ENCODE measurements at places on chromosomes 5 and 9. TPM values are rescaled to one million over a fixed set of nuclear protein-coding genes. Genes with fewer than 3 reads are reported as not detected.

DNA sequence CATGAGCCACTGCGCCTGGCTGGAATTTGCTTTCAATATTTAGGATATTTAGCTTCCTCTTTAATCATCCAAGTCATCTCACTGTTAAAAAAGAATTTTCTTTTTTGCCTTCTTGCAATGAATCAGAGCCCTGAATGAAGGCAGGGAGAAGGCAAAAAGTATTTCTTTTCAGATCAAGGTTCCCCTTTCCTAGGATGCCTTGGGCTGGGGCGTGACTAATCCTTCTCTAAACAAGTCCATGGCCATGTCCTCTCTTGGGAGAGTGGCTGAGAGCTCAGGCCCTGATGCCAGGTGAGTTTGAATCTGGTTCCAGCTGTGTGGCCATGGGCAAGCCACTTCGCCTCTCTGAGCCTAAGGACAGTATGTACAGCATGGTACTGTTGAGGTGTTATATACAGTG is 84.8 kb upstream of the NEURL1B start:
- no peak for DNase-seq

DNA sequence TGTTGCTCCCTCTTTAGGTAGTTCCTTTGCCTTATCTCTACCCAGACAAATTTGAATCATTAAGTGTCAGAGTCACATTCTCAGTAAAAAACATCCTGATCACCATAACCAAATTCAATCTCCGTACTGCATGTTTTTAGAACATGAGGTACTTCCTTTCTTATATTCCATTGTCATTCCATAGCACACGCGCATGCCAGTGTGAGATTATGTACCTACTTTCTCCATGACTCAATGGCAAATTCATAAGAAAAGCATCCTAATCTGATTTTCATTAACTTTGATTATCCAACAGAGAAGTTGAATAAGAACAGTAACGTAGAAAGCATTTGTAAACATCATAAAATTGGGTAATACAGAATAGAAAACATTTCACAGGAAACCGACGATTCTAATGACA is 1118.6 kb upstream of the CDH9 start:
- no peak for DNase-seq

DNA sequence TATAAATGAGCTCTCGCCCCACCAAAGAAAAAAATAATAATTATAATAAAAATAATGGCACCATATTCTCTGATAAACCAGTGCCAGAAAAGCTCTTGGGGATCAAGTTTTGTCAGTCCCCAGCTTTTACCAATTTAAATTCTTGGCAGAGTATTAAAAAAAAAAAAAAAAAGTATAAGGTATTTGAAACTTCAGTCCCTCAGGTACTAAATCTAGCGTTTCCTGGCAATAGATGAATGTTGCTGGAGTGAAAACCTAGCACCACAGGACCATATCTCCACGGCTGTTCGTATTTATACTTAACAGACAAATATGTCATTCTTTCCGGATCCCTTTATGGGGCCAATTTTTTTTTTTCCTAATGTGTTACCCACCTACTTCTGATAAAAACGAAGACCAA is 646.2 kb downstream of the CCDC171 start:
- no peak for DNase-seq

- DNase-seq: peak; percentile 62
Observed at GRCh38 chr5:126780165-126780827, 3.4 kb downstream of the LMNB1 start.

The SLC46A2 gene
- total RNA-seq: 2.4 TPM

DNA sequence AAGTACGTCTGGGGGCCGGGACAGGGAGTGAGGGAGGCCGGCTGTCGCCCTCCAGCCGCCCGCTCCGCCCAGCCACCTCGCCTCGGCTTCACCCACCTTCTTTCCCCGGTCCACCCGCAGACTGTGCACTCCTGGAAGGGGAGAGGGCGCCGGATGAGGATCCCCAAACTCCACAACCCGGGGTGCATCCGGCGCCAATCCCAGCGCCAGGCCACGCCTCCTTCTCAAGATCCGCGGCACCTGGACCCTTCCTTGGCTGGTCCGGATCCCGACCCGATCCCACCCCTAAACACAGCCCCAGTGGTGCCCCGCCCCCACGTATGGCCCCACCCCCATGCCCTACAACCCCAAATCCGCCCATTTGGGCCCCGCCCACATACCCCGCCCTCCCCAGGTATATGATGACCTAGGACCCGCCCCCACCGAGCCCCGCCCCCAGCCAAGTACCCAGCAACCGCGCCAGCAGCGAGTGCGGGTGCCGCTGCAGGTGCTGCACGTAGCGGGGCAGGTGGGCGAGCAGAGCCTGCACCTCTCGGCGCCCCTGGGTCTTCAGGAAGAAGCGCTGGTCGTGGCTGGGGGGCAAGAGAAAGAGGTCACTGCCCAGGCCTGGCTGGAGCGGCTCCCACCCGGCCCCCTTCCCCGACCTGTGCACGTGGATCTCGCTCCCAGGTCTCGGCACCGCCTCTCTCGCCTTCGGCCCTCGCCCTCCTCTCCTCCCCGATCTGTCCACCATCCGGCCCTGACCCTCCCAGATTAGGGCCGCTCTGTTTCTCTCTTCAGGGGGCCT is 3.2 kb downstream of the PIP5KL1 start:
- no peak for DNase-seq

GRCh38 chr9:113675475-113675941 is 200.6 kb upstream of the ZNF618 start:
- peak; percentile 39 for DNase-seq

The ITGA2 gene
- total RNA-seq: 1.0 TPM

The ZFP2 gene
- total RNA-seq: 6.8 TPM

The SMIM33 gene
- 0.16 TPM for total RNA-seq

- no peak for DNase-seq
Observed at GRCh38 chr5:99317136-99317535, 388.3 kb upstream of the CHD1 start.

The INSL4 gene
- total RNA-seq: not detected

The ACTL7B gene
- 72.6 TPM for total RNA-seq

GRCh38 chr9:134328841-134329575 is 2.8 kb downstream of the RXRA start:
- peak; percentile 78 for DNase-seq

The JADE2 gene
- 67.2 TPM for total RNA-seq

The GDNF gene
- 0.71 TPM for total RNA-seq

- DNase-seq: no peak
Observed at GRCh38 chr5:113448252-113448651, 13.5 kb upstream of the TSSK1B start.

DNA sequence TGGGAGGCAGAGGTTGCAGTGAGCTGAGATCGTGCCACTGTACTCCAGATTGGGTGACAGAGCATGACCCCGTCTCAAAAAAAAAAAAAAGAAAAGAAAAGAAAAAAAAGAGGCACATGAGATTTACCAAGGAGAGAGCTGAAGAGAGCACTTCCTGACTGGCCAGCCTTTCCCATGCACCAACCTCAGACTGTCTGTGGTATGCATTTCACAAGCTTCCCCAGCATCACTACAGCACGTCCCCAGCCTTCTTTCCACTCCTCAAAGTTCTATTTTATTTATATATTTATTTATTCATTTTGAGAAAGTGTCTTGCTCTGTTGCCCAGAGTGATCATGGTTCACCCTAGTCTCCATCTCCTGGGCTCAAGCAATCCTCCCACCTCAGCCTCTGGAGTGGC is 13.6 kb upstream of the FUBP3 start:
- no peak for DNase-seq

DNA sequence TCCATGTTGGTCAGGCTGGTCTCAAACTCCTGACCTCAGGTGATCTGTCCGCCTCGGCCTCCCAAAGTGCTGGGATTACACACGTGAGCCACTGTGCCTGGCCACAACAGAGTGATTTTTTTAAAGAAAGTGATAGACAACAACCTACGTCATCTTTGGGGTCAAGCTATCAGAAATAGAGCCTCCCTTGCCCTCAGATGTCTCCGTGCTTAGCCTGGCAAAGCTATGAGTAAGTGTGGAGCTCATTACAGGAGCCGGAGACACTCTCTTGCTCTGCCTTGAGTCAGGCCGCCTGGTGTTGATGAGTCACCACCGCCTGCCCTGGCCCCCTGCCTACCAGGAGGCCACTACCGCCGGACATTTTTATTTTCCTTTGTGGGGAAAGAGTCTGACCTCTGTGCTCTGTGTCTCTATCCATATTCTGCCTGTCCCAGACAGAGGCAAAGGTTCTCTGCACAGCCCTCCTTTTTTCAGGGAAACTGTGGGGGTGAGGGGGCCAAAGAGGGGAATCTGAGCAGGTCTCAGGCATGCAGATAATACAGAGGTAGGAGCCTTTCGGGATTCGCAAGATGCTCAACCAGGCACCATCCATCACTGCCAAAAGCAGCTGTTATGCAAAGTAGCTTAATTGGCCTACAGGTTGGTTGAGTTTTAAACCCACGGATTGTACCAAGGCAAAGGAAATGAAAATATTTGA is 123.7 kb upstream of the CPEB4 start:
- peak; percentile 50 for DNase-seq

- peak; percentile 40 for DNase-seq
Observed at GRCh38 chr5:177133853-177134696, 502 bp downstream of the NSD1 start.

- DNase-seq: no peak
Observed at GRCh38 chr5:74034733-74035132, 408.7 kb downstream of the ARHGEF28 start.

- no peak for DNase-seq
Observed at GRCh38 chr5:65050826-65051498, 282.2 kb downstream of the CWC27 start.

The IFNA2 gene
- total RNA-seq: 1.3 TPM

The OGN gene
- total RNA-seq: 9.5 TPM

DNA sequence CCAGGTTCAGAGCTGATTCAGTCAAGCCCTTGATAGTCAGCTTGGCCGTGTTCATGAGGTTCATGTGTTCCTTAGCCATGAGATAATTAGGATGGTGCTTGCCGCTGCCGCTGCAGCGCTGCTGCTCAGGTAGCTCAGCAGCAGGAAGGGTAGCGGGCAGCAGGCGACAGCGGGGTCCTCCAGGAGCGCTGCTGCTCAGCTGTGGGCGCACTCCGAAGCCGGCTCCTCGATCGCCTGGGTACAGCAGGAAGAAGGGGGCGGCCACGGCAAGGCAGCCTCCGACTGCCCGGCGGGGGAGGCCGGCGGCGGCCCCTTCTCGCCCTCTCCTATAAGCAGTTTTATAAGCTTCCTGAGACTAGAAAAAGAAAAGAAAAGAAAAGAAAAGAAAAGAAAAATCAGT is 1253.6 kb downstream of the EFNA5 start:
- DNase-seq: peak; percentile 21
